ENCODE measurements at places on chromosomes 16 and 17. TPM values are rescaled to one million over a fixed set of nuclear protein-coding genes. Genes with fewer than 3 reads are reported as not detected.

The GRIN2A gene
- not detected for total RNA-seq

The TUBG2 gene
- 7.3 TPM for total RNA-seq

The KAT7 gene
- total RNA-seq = 33.7 TPM

The CEP20 gene
- total RNA-seq = 36.5 TPM

The ITGB4 gene
- 134 TPM for total RNA-seq

The SSTR5 gene
- total RNA-seq = not detected

The FOXL1 gene
- total RNA-seq = 0.08 TPM

The HNF1B gene
- total RNA-seq = not detected

The KCNJ18 gene
- not detected for total RNA-seq

The RCVRN gene
- total RNA-seq = not detected

The WNK4 gene
- 0.40 TPM for total RNA-seq

The LDHD gene
- total RNA-seq = 9.2 TPM
